H7 (cell line): ENCODE measurements at places on chromosomes 1 and 21. TPM values are rescaled to one million over a fixed set of nuclear protein-coding genes. Genes with fewer than 3 reads are reported as not detected.
A peak's percentile ranks its signal among the peaks of the same experiment; 100 is the strongest.

DNA sequence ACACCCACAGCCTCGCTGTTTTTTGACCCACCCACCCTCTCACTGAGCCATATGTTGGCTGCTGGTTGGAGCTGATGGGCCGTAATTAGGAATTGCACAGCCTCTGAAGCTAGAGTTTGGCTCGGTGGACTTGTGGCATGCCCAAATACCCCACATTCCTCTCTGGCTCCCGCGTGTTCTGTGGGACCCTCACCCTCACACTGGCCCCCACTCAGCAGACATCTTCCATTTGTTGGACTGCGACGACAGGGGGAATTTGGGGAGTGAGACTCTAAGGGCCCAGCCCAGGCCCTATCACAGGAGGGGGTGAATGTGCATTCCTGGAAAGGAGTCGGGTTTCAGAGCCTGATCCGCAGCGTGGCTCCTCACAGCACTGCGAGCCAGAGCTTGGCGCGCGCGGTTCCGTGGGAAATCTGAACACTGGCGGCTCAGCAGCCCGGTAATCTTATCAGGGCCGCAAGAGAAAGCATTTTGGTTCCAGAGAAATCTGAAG lies 5.2 kb downstream of the RCSD1 start:
- DNase-seq, result peak; percentile 80

DNA sequence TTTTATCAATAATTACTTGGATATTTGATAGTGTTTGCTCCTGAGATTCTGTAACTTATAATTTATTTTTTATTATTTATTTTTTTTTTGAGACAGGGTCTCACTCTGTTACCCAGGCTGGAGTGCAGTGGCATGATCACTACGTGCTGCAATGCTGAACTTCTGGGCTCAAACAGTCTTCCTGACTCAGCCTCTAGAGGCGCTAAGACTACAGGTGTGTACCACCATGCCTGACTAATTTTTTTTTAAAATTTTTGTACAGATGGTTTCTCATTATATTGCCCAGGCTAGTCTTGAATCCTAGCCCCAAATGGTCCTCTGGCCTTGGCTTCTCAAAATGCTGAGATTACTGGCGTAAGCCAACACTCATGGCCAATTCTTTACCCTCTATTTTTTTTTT lies 845.5 kb upstream of the ADGRL4 start:
- DNase-seq, result no peak

- DNase-seq, result peak; percentile 90
Observed at GRCh38 chr1:23791516-23792047, 637 bp downstream of the LYPLA2 start.

DNA sequence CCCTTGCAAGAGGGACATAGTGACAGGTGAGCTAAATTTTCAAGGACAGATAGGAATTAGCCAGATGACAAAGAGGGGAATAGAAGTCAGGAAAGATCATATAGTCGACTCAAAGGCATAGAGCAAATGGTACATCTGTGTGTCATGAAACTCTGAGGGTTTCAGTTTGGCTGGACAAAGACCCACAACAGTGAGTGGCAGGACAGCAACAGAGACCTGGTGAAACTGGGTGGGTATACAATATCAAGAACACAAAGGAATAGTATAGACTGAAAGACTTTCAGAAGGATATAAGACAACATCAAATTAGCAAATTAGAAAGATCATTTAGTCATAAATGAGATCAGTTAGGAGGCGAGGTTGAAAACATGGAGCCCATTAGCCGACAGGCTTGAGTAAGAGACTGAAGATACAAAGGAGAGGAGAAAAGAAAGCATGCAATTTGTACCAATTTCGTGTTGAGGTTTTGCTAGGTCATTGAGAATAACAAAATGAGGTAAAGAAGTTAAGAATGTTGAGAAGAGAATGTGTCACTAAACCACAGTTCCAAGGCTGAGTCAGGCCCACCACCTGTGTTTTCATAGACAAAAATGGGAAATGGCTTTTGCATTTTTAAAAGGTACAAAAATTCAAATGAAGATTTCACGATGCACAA lies 213.8 kb downstream of the HHIPL2 start:
- no peak for DNase-seq

The CELA3A gene
- total RNA-seq, result not detected in 2 replicates

The LAMB3 gene
- total RNA-seq, result 0.45 and 1.0 TPM in 2 replicates

The TTC39A gene
- total RNA-seq, result 11.6 and 12.3 TPM in 2 replicates

The ACKR1 gene
- total RNA-seq, result 0.22 TPM in 1 of 2 replicates, not detected in the other
